Activated CD4-positive, alpha-beta T cell treated with anti-CD3 and anti-CD28 coated beads for 36 hours (primary cell): ENCODE measurements at places on chromosomes 4 and X. TPM values are rescaled to one million over a fixed set of nuclear protein-coding genes. Genes with fewer than 3 reads are reported as not detected.

- no peaks in the 10 kb centered on the region for H3K36me3 ChIP-seq
- no peak overlapping the region for H3K27ac ChIP-seq
- H3K4me3 ChIP-seq: no peak overlapping the region
- no peaks in the 10 kb centered on the region for H3K27me3 ChIP-seq
Observed at GRCh38 chr4:71980976-71981375, 50.8 kb upstream of the NPFFR2 start.

DNA sequence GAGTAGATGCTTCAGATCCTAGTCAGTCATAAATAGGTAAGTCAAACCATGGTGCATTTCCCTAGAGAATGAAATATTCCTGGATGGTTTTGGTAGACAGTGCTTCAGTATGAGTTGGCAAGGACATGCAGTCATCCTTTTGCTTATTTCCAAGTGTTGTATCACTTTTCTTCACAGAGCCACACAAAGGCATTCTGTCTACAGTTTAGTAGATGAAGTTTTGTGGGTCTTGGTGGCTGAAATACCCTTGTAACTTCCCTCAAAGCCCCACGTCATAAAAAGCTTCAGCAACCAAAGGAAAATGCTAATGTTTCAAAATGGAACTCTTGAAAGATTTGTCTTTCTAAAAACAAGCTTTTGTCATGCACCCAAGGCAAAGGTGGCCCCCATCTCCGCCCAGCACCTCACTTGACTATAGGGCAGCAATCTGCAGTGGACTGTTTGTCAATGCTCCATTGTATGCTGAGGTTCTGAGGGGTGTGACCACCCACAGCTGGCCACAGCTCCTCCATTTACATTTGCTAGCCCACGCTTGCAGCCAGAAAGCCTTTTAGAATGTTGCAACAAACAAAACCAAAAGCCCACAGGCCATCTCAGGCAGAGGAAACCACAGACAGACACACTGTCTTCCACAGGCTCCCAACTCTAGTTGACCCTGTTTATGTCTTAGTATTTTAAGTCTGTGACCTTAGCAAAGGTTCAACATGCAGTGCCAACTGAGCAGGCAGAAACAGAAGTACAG, 87.1 kb upstream of the FAM9C start:
- H3K4me3 ChIP-seq: no peak overlapping the region
- no peak overlapping the region for H3K27ac ChIP-seq
- no peak for DNase-seq
- no peaks in the 10 kb centered on the region for H3K27me3 ChIP-seq
- no peaks in the 10 kb centered on the region for H3K36me3 ChIP-seq

DNA sequence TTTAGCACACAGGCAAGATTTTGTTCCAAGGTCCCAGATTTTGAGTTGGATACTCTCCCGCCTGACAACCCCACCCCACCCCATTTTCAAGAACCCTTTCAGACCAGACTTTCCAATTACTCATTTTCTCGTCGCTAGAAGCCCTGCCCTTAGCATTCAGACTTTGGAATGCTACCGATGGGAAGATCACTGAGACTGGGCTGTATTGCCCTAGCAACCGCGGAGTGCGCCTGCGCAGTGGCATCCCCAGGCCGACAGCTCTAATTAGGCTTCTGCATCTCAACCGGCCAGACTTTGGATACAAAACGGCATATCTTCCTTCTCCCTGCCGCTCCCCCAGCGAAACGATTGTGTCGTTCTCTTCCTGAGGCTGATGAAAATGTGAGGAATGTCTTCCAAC, 3.4 kb downstream of the MAGEE2 start:
- H3K27ac ChIP-seq: no peak overlapping the region
- peaks cover 14% of the 10 kb centered on the region for H3K27me3 ChIP-seq
- H3K4me1 ChIP-seq: peaks cover 6% of the 10 kb centered on the region
- no peak for DNase-seq

GRCh38 chr4:138636781-138637180, 378.8 kb upstream of the NOCT start:
- no peak overlapping the region for H3K4me3 ChIP-seq
- no peak for DNase-seq
- no peak overlapping the region for H3K27ac ChIP-seq
- H3K4me1 ChIP-seq: no peaks in the 10 kb centered on the region
- no peaks in the 10 kb centered on the region for H3K36me3 ChIP-seq
- H3K27me3 ChIP-seq: peaks cover 3% of the 10 kb centered on the region

Gene KIT
- not detected for total RNA-seq

GRCh38 chr4:184588893-184589292, 60.4 kb downstream of the CASP3 start:
- no peaks in the 10 kb centered on the region for H3K36me3 ChIP-seq
- H3K27ac ChIP-seq: no peak overlapping the region
- H3K27me3 ChIP-seq: no peaks in the 10 kb centered on the region
- H3K4me3 ChIP-seq: no peak overlapping the region

DNA sequence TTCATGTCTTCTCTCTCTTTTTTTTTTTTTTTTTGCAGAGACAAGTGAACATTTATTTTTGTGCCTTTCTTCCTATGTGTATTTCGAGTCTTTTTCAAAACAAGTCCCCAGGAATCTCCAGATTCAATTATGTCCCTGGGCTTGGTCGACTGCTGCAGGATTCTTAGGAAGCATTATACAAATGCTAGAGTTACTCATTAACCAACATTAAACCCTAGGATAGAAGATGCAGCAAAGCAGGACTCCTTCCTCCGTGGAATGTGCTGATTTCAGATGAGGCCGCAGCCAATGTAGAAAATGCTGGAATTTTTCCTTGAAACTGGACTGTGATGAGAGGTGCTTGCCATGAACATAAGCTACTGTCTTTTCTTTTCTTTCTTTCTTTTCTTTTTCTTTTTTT, 3.4 kb downstream of the ZNF81 start:
- no peak overlapping the region for H3K4me3 ChIP-seq
- H3K27me3 ChIP-seq: no peaks in the 10 kb centered on the region
- DNase-seq: no peak

- H3K36me3 ChIP-seq: no peaks in the 10 kb centered on the region
- no peaks in the 10 kb centered on the region for H3K27me3 ChIP-seq
- no peak for DNase-seq
- no peak overlapping the region for H3K4me3 ChIP-seq
- no peaks in the 10 kb centered on the region for H3K4me1 ChIP-seq
Observed at GRCh38 chrX:74119016-74119910, 184.7 kb upstream of the ZCCHC13 start.

DNA sequence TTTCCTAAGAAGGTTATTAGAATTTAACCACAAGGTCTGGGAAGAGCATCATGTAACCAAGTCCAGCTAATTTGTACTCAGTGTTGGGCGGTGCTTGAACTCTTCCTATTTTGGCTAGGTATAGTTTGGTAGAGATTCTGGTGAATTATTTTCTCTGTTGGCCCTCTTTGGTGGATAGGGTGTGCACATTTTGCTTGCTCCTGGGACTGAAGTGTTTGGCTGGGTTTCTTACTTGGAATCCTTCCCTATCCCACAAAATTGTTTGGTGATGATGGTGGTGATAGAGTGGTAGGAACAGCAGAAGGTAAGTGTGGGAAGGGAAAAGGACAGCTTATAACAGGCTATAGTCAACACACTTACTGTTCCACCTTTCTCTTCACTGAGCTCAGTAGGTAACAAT, 194.8 kb upstream of the GPC4 start:
- no peaks in the 10 kb centered on the region for H3K36me3 ChIP-seq
- no peaks in the 10 kb centered on the region for H3K4me1 ChIP-seq
- no peak overlapping the region for H3K4me3 ChIP-seq

Gene EFNB1
- total RNA-seq: 3.9 TPM

DNA sequence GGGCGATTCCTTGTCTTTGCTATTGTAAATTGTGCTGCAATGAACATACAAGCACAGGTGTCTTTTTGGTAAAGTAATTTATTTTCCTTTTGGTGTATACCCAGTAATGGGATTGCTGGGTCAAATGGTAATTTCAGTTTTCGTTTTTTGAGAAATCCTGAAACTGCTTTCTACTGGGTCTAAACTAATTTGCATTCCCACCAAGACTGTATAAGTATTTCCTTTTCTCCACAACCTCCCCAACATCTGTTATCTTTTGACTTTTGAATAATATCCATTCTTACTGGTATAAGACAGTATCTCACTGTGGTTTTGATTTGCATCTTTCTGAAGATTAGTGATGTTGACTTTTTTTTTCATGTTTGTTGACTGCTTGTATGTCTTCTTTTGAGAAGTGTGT, 2506.0 kb downstream of the PCDH7 start:
- H3K4me3 ChIP-seq: no peak overlapping the region
- H3K27ac ChIP-seq: no peak overlapping the region
- H3K36me3 ChIP-seq: no peaks in the 10 kb centered on the region
- DNase-seq: no peak
- H3K27me3 ChIP-seq: no peaks in the 10 kb centered on the region

GRCh38 chrX:150566734-150567182, 1.7 kb upstream of the MTM1 start:
- no peak for DNase-seq
- no peak overlapping the region for H3K27ac ChIP-seq
- no peak overlapping the region for H3K4me3 ChIP-seq
- peaks cover 17% of the 10 kb centered on the region for H3K4me1 ChIP-seq
- H3K36me3 ChIP-seq: no peaks in the 10 kb centered on the region
- H3K27me3 ChIP-seq: no peaks in the 10 kb centered on the region

DNA sequence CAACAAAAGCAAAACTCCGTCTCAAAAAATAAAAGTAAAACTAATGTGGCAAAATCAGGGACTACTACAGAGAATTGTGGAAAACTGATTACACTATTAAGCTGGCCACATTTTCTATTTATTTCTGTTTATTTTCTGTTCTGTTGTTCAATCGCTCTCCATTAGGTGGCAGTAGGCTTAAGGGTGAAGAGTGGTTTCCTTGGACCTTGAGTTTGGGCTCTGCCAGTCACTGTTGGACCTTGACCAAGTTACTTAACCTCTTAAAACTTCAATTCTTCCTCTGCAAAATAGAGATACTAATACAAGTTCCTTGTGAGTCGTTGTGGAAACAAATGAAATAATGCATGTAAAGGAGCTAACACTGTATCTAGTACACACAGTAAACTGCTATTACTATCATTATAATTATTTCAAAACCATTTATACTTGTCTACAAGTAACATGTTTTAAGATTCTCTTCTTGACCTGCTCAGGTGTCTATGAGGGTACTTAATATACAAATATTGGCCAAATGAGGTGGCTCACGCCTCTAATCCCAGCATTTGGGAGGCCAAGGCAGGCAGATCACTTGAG, 15.2 kb downstream of the HSD17B11 start:
- H3K36me3 ChIP-seq: peaks cover 13% of the 10 kb centered on the region
- H3K27me3 ChIP-seq: no peaks in the 10 kb centered on the region
- H3K4me1 ChIP-seq: no peaks in the 10 kb centered on the region
- no peak for DNase-seq
- H3K4me3 ChIP-seq: no peak overlapping the region

GRCh38 chrX:99421796-99422195, 988.3 kb downstream of the PCDH19 start:
- no peaks in the 10 kb centered on the region for H3K36me3 ChIP-seq
- no peak for DNase-seq
- H3K27me3 ChIP-seq: no peaks in the 10 kb centered on the region
- no peak overlapping the region for H3K27ac ChIP-seq

DNA sequence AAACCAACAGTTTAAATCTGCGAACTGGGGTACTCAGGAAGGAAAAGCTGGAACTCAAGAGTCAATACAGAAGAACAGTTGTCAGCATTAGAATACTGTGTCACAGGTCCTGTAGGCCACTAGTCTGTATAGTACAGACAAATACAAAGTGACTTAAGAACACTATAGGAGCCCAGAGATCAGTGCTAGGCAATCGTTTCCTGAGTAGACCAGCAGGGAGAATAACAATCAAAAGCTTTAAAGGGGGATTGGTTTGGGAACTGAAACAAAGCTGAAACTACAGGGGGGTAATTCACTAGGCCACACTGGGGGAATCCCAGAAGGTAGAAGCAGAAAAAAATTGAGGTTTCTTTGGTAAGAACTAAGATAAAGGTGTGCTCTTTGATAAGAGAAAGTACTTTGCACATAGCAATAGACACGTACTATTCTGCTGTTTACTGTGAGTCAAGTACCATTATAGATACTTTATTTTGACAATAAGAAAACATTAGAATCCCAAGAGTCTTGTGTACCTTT, 339.7 kb downstream of the PCDH19 start:
- H3K27me3 ChIP-seq: no peaks in the 10 kb centered on the region
- no peak for DNase-seq
- H3K4me3 ChIP-seq: no peak overlapping the region
- H3K36me3 ChIP-seq: no peaks in the 10 kb centered on the region

Gene IL9R
- total RNA-seq: 1.2 TPM

DNA sequence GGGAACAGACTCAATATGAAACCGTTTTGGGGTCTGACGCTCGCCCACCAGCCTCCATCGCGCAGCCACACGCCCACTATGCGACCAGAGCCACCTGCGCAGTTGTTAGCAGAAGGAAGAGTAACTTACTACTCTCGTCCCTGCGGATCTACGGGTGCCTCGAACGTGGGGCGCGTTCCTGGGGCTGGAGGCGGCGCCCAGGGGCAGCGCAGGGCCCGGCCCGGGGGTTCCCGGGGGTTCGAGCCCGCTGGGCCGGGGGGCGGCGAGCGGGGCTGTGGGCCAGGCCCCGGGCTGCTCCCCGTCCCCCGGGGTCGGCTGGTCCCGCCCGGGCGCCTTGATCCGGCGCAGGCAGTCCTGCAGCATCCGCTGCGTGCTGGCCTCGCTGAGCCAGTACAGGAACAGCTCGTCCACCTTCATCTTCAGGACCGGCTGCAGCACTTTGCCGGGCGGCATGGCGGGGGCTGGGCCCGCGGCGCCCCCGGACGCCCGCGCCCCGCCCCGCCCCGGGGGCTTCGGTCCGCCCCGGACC, 404 bp downstream of the PPP2R3B start:
- H3K27ac ChIP-seq: no peak overlapping the region
- H3K4me3 ChIP-seq: peak overlapping the region; percentile 88
- H3K27me3 ChIP-seq: no peaks in the 10 kb centered on the region
- H3K4me1 ChIP-seq: peaks cover 8% of the 10 kb centered on the region

DNA sequence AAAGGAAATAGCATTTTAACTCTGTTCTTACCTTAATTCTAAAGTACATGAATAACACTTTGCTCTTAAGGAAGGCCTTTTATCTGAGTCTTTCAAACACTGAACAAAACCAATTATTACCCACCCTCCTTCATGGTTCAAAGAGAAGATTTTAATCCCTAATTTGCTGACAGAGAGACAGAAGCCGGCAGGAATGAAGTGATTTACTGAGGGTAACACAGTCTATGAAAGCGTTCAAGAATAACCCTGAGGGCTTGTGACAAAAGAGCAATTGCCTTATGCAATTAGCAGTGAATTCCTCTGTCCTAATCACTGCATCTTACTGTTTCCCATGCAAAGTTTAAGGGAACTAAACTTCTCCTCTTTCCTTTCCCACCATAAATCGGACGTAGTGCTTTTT, 144.1 kb downstream of the PACRGL start:
- no peak for DNase-seq
- peaks cover 3% of the 10 kb centered on the region for H3K27me3 ChIP-seq
- H3K36me3 ChIP-seq: no peaks in the 10 kb centered on the region

Gene TMEM31
- total RNA-seq: 0.79 TPM

- H3K27me3 ChIP-seq: peaks cover 1% of the 10 kb centered on the region
- no peak overlapping the region for H3K27ac ChIP-seq
- H3K36me3 ChIP-seq: no peaks in the 10 kb centered on the region
- no peak overlapping the region for H3K4me3 ChIP-seq
- no peak for DNase-seq
Observed at GRCh38 chr4:144499777-144500176, 146.2 kb upstream of the HHIP start.
